Naive thymus-derived CD4-positive, alpha-beta T cell (primary cell): ENCODE measurements at places on chromosomes 2 and 18.

- DNase-seq = no peak
Observed at GRCh38 chr2:46787364-46787763, 128.2 kb downstream of the MCFD2 start.

- no peak for DNase-seq
Observed at GRCh38 chr2:241149675-241149924, 328 bp upstream of the PASK start.

DNA sequence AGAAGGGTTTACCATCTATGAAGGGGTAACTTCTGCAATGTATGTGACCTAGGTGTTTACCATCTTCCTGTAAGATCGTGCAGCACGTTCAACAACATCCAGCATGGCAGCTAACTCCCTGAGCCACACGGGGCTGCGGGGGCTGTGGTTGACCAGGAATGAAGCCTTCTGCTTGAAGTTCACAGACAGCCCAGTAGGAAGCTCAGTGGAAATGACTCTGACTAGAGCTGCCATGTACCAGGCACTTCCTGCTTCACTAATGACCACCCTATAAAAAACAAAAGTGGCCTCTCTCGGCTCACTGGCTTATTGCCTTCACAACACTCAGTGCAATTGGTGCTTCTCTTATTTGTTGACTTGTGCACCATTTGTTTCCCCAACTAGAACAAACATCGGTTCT lies 99.7 kb upstream of the SMAD7 start:
- no peak for DNase-seq

DNA sequence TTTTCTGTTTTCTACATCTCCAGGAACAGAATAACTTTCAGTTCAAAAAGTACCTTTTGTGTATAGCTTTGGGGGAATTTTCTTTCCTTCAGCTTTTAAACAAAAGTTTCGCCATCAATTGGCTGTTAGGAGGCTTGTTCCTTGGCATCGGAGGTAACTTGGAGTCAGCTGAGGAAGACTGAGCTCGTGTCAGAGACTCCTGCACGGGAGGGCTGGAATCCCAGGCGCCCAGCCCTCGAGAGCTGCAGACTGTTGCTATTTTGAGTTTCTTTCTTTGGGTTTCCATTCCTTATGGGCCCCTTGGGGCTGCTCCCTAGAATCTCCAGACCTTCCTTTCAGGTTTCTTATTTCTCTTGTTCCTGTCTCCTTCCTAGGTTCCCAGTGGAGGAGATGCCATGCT lies 8.1 kb downstream of the EMILIN2 start:
- no peak for DNase-seq

GRCh38 chr2:151878655-151879563 lies 50.7 kb upstream of the ARL5A start:
- DNase-seq = no peak

- DNase-seq = no peak
Observed at GRCh38 chr18:52278191-52278590, 61.8 kb upstream of the DCC start.

DNA sequence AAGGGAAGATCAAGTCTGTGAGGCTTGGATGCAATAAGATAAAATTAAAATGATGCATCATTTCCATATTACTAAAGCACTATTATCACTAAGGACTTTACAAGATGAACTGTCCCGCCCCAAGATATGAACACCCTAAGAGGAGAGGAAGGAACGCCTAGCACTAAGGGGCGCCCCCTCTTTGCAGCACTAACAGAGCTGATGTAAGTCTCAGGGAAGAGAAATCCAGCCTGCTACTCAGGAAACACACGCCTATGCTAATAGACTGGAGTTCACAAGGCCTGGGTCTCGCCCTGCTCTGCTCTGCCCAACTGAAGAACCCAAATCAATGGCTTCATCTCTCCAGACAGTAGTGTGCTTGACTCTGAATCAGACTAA lies 6.1 kb downstream of the INO80C start:
- DNase-seq = no peak
